ENCODE measurements at places on chromosomes 2 and 18.

- no peak for DNase-seq
Measured at GRCh38 chr18:54532222-54532621, 58.8 kb upstream of the DYNAP start.

- no peak for DNase-seq
Measured at GRCh38 chr2:239858179-239858578, 167.0 kb downstream of the NDUFA10 start.

DNA sequence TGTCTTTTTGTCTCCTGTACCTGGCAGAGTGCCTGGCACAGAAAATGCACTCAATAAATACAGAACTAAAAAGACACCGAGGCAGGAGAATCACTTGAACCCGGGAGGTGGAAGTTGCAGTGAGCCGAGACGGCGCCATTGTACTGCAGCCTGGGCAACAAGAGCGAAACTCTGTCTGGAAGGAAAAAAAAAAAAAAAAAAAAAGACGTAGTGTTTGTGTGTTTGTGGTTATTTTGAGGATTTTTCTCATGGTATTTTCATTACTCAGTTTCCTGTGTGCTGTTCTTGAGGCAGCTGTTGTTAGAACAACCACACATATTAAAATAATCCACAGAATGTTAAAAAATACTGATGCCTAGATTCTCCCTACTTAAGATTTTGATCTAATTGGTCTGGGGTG, 519.2 kb upstream of the SPHKAP start:
- DNase-seq = no peak

DNA sequence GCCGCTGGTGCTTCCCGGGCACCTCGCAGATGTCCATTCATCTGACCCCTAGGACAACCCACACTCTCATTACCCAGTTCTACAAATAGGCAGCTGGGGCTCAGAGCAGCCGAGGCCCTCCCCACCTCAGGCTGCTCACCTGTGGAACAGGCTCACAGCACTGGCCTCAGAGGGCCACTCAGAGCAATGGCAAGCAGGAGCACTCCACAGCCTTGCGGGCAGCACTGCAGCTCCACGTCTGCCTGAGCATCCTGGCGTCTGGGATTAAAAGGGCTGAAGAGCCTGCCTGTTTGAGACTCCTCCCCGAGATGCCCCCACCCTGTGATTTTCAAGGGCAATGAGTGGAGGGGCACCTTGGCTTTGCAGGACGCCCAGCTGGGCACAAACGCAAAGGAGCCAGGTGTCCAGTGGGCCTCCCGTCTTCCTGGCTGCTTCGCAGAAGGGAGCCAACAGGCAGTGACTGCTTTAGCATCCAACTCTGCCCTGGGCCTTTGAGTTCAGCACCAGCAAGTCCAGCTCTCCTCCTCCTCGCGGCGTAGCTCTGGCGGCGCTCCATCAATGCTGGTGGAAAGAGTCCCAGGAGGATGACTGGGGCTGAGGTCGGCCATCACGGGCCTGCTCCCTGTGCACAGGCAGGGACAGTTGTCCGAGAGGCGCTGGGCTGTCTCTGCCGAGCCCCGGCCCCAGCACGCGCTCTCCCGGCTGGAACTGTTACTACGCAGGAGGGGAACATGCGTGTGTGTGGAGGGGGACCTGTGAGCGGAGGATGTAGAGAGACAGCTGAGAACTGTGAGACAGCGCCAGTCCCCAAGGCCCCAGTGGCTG, 297.2 kb downstream of the NDUFA10 start:
- no peak for DNase-seq

- DNase-seq = no peak
Measured at GRCh38 chr18:25456334-25457010, 104.5 kb upstream of the ZNF521 start.
